SK-N-DZ (cell line): ENCODE measurements at places on chromosomes 2 and 18.

- DNase-seq, result no peak
Measured at GRCh38 chr2:8488001-8488738, 193.7 kb upstream of the ID2 start.

GRCh38 chr2:97617911-97618310 lies 28.0 kb upstream of the COX5B start:
- DNase-seq, result no peak

DNA sequence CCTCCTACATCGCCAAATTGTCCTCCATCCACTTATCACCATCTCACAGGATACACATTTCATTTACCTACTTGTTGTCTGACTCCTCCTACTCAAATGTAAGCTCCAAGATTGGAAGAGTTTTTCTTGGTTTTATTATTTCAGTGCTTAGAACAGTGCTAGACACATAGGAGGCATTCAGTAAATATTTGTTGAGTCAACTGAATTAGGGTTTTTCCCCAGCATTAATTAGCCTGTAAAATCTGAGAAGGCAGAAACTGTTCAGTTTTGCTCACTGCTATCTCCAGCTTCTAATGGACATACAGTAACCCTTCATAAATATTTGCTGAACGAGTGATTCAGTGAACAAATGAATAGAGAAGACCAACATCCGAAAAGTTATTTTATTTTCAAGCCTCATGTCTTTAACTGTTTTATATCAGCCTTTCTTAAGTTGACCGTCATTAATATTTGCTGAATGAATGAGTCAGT lies 800 bp downstream of the TTC21B start:
- DNase-seq, result peak; percentile 10

GRCh38 chr2:68371581-68371980 lies 6.5 kb downstream of the PLEK start:
- DNase-seq, result no peak

GRCh38 chr18:23810396-23810795 lies 121.1 kb downstream of the LAMA3 start:
- DNase-seq, result no peak

DNA sequence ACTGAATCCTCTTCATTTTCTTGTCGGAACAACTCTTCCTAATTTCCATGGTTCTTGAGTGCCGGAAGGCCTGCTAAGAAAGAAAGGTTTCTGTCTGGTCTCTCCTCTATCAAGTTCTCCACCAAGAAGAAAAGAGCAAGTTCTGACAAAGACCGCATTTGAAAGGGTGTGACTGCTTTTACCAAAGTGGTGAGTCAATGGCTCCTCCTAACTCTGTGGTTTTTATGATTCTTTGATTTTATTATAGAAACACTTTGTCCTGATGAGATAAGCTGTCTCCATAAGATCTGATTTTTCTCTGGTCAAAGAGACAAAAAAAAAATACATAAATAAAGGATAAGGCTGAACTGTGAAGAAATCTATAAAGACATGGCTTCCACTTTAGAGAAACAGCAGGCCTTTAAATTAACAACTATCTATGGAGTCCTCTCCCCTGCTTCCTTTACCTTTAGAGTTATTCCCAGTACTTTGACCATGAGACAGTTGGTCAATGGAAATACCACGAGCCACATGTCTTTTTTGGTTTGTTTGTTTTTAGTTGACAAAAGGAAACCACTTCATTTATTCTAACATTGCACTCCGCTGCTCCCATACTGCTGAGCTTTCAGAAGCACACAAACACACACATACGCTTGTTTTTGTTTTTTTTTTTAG lies 67.7 kb downstream of the REL start:
- DNase-seq, result no peak
